ENCODE measurements at places on chromosomes 2 and 18. TPM values are rescaled to one million over a fixed set of nuclear protein-coding genes. Genes with fewer than 3 reads are reported as not detected.

The IAH1 gene
- 48.1 TPM for total RNA-seq

The CDH20 gene
- not detected for total RNA-seq

DNA sequence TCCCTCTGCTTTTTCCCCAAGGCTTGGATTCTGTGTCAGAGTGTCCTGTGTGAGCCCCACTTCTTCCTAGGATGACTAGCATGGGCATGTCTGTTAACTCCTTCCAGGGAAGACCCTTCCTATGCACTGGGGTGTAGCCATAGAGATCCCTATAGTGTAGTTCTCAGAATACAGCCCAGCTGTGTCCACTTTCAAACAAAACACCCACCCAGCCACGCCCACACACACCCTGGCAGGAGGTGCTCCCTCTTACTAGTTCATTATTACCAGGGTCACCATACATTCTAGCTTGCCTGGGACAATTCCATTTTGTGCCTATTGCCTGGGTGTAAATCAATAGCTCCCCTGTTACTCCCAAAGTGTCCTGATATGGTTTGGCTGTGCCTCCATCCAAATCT, 195.6 kb downstream of the MYCN start:
- no peak overlapping the region for H3K4me3 ChIP-seq
- DNase-seq: no peak
- no peaks in the 10 kb centered on the region for H3K4me1 ChIP-seq
- H3K36me3 ChIP-seq: no peaks in the 10 kb centered on the region
- H3K27ac ChIP-seq: no peak overlapping the region

The LRRC30 gene
- total RNA-seq: not detected

The KCNG2 gene
- not detected for total RNA-seq

Measured in thoracic aorta (tissue), 2 donors.